Liver (tissue), 10 donors: ENCODE measurements at places on chromosomes 1 and 21. TPM values are rescaled to one million over a fixed set of nuclear protein-coding genes. Genes with fewer than 3 reads are reported as not detected.
A peak's percentile ranks its signal among the peaks of the same experiment; 100 is the strongest.

GRCh38 chr1:64686828-64687724 is 57.8 kb upstream of the RAVER2 start:
- DNase-seq, result no peak

DNA sequence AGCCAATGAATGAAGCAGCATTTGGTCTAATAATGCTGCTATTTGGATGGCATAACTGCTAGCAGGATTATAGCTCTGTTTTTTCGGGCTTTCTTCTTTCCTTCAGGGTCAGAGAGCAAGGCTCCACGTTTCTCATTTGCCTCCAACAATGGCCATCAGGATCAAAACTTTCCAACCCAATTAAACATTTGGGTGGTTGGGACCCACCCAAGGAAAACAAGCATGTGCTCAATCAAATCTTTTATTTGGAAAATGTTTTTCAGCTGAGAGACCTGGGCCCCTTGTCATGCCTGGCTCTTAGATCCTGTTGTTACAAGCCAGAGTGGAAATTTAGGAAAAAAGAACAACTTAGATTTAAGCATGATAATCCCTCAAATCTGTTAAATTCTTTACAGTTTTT is 373.1 kb upstream of the USP24 start:
- DNase-seq, result no peak

- no peak for DNase-seq
Measured at GRCh38 chr1:79177844-79178243, 171.3 kb upstream of the ADGRL4 start.

DNA sequence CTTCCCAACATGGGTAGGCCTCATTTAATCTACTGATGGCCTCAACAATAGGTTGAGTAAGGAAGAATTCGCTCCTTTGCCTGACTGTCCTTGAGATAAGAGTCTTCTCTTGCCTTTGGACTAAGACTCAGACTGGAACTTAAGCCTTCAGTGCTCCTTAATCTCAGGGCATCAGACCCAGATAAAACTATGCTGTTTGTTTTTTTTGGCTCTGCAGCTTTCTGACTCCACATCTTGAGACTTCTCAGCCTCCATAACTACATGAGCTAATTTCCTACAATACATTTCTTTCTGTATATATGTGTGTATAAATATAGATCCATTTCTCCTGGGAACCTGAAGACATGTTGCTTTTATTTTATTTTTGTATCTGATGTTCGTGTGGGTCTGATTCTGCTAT is 1470.7 kb upstream of the PRMT6 start:
- DNase-seq, result no peak

The DCST2 gene
- polyA plus RNA-seq, result 0.53 TPM

DNA sequence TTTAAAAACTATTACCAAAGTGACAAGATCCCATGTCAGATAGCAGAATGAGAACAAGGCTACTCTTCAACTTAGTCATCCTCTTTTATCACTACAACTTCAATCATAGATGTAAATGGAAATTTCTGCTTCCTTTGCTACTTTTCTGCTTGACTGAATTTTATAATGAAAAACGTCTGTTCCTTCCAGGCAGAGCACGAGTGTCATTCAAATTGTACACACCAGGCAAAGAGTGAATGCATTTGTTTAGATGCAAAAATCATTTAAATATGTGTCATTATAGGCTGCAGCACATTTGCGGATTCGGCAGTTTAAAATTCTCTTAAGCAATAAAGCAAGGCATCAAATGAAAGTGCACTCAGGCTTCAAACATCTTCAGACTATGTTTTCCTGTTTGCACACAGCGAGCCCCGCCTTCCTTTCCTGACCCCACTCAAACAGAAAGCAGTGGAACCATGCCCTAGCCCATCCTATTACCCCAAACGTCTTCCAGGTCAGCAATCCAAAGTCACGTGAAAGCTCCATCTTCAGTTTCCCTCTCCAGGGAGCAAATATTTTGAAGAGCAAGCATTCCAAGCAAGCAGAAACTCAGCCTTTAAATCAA is 99.6 kb downstream of the APP start:
- DNase-seq, result no peak

DNA sequence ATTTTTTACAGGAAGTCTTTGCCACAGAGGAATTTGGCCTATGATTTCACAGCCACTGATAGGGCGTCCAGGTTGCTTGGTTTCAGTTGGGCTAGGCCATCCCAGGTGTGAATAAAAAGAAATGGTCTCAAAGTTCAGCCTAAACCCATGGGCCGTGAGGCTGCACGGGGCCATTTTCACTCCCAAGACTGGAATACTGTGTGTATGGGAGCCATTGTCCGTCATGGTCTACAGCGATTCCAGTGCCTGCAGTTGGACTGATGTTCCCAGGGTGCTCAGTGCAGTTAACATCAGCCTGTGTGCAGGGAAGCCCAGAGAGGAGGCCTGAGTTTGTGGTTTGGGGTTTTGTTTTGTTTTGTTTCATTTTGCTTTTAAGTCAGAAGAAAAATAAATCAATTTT is 133.2 kb downstream of the ADSS2 start:
- DNase-seq, result no peak

DNA sequence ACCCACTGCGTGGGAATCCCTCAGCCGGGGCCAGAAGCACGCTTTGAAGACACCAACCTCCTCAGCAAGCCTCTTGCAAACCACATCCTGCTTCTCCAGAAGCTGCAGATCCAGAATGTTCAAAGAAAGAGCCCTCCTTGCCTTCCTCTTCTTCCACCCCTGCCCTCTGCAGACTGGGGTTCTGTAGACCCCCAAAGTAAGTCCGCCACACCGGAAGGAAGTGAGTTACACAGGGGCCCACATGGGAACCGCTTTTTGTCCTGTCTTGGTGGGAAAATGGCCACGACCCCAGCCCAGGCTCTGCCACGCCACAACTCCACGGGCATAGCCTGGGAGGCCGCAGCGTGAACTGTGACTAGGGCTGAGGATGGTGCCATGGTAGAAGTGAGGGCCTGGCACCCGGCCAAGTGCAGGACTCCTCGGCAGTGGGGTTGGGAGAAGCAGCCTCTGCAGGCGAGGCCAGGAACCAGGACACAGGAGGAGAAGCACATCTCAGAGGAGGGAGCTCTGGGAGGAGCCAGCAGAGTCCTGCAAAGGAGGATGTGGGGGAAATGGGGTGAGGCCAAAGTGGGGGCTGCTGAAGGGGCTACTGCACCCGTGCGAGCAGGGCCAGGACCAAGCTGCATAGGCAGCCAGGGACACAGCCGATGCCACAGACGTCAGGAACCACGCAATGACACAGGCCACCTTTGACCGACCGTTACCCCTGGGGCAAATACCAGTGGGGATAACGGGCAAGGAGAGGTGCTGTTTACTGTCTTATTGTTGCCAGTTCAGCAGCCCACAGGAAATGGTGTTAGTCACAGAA is 30.9 kb downstream of the PDE9A start:
- no peak for DNase-seq

- DNase-seq, result no peak
Measured at GRCh38 chr1:157241185-157241538, 103.0 kb upstream of the ETV3 start.

DNA sequence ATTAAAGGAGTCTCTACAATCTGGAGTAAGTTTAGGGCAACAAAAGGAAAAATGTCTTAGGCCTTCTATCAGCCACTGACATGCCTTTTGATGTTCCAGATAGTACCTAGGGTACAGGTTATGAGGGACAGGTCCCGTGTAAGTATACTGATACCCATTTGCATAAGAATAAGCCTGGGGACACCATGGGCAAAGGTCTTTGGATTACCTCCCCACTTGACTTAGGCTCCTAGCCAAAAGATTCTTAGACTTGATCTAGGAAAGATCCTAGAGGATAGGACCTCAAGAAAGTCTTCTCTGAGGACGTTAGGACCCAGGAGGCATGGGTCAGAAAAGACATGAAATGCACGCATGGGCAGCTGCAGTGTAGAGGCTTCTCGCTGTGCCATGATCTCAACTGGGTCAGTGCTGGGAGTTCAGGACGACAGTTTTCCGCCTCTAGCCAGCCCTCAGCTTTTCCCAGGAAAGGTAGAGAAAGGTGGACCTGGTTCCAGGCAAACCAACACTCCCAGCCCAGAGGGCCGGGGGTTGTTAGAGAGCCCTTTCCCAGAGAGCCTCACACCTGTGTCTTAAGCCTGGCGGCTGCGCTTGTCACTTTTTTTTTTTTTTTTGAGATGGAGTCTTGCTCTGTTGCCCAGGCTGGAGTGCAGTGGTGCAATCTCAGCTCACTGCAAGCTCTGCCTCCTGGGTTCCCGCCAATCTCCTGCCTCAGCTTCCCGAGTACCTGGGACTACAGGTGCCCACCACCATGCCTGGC is 26.6 kb downstream of the MSTO1 start:
- no peak for DNase-seq

GRCh38 chr21:46661211-46661625 is 25.7 kb downstream of the PRMT2 start:
- DNase-seq, result no peak

The MKNK1 gene
- polyA plus RNA-seq, result 10.2 TPM

DNA sequence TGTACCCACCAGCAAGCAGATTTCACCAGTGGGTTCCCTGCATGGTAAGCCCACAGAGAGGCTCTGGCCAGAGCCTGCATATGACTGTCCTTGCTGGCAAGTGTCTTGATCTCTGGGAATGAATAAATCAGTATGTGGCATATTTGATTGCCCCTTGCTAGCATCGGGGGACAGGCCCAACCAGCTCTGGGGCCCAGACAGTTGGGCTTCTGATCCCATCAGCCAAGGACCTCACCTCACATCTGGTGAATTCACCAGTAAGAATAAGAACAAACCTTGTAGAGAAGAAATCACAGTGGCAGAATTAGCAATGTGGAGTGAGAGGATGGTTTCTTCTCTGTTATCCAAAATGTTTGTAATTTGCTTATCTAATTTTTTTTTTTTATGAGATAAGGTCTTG is 15.9 kb downstream of the SLC1A7 start:
- no peak for DNase-seq

The GPR61 gene
- not detected for polyA plus RNA-seq

DNA sequence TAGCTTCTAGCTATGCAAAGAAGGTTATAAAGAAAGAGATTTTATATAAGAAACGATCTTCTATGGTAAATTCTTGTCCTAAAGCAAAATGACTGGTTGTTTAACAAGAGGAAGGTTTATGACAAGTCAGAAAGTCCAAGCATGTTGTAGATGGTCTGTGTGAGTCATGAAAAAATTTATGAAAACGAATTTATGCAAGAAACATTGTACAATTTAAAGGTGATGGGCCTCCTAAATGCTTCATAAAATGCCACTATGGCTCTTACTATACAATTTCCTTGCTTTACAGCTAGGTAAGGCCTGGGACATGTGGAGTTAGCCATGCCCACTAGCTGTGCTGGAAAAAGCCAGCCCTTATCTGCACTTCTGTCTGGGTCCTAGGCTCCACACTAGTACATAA is 125.4 kb downstream of the PTGER3 start:
- DNase-seq, result no peak

- DNase-seq, result no peak
Measured at GRCh38 chr1:76587212-76587611, 280.1 kb upstream of the ST6GALNAC5 start.

The SELENBP1 gene
- polyA plus RNA-seq, result 209 TPM

GRCh38 chr1:21503706-21504377 is 5.4 kb upstream of the ALPL start:
- no peak for DNase-seq

The OR2L8 gene
- polyA plus RNA-seq, result not detected

GRCh38 chr1:153474347-153474746 is 13.9 kb upstream of the S100A7 start:
- DNase-seq, result no peak

The NR0B2 gene
- 166 TPM for polyA plus RNA-seq

- peak; percentile 24 for DNase-seq
Measured at GRCh38 chr1:178946855-178947676, 76.2 kb upstream of the ANGPTL1 start.

- DNase-seq, result no peak
Measured at GRCh38 chr1:244968471-244968871, 104.1 kb upstream of the HNRNPU start.

- DNase-seq, result no peak
Measured at GRCh38 chr1:14954210-14954609, 199.3 kb upstream of the TMEM51 start.

- DNase-seq, result no peak
Measured at GRCh38 chr1:246397046-246397445, 110.0 kb downstream of the SMYD3 start.

The VSIG8 gene
- polyA plus RNA-seq, result not detected
